ENCODE measurements at places on chromosomes 3 and 15.

- no peak for DNase-seq
These were observed 13.5 kb upstream of the ZFYVE19 start for GRCh38 chr15:40793216-40793989.

DNA sequence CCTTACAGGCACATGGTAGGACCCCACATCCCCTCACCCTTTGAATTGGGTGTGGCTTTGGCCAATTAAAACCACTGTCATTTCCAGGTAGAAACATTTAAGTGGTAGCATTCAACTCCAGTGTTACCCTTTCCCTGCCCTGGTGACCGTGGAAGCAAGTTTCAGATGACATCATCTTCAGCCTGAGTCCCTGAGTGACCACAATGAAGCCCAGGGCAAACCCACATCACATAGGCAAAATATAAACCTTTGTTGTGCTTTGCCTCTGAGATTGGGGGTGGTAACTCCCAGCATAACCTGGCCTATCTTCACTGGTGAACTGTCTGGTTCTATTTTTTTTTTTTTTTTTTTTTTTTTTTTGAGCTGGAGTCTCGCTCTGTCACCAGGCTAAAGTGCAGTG lies 404.0 kb upstream of the WNT5A start:
- DNase-seq: no peak

DNA sequence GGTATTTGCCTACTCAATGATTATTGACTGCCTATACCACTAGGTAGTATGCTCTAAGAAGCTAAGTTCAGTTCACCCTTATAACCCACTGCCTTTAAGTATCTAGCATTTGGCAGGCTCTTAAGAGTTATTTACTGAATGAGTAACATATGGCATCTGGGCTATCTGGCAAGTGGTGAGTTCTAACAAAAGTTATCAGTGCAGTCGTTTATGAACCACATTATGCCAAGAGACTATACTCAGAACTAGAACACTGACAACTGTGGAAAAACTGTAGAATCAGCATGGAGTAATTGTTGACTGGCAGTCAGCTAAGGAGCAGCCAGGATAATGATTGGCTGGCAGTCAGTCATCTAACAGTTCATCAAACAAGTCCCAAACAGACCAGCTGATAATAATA lies 25.8 kb downstream of the RAF1 start:
- DNase-seq: no peak

GRCh38 chr3:75985432-75985831 lies 200.1 kb upstream of the ZNF717 start:
- DNase-seq: no peak

- DNase-seq: no peak
These were observed 82.1 kb upstream of the DCLK3 start for GRCh38 chr3:36846406-36846805.

DNA sequence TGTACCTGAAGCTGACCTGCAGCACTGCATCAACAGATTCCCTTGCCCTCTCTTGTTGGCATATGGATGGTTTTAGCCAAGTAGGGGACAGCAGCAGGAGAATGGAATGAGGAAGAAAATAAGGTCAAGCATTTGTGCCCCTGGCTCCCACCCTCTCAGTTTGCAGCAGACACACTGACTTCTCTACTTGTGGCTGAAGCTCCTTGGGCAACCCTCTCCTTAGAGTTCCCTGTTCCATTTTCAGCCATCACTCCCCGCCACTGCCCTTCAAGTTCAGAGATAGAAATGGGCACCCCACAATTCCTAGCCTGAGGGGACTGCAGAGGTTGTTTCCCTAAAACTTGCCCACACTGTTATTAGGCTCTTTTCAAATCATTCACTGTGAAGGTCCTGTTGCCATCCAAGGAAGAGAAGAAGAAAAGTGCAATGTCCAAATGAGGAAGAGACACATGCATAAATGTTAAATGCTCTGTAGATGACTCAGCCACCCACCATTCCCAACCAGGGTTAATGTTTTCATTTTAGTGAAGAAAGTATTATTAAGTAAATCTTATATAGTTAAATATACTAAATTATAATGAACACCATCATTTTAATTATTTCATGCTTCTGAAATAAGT lies 295.9 kb upstream of the UBE2E2 start:
- no peak for DNase-seq

DNA sequence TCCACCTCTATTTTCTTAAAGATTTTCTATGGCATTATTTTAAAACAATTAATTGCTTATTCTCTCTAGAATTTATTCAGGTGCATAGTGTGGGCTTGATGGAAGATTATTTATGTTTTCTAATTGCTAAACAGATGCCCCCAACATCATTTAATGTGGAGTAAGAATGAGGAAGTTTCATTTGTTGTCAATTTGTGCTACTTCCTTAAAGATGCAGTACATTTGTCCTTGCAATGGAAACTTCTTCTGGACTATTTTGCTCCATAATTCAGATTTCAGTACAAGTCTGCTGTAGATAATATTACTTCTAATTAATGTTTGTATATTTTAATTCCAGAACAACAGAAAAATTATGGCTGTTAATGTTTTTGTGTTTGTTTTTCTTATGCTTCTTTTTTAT lies 104.8 kb downstream of the TGFBR2 start:
- DNase-seq: no peak

DNA sequence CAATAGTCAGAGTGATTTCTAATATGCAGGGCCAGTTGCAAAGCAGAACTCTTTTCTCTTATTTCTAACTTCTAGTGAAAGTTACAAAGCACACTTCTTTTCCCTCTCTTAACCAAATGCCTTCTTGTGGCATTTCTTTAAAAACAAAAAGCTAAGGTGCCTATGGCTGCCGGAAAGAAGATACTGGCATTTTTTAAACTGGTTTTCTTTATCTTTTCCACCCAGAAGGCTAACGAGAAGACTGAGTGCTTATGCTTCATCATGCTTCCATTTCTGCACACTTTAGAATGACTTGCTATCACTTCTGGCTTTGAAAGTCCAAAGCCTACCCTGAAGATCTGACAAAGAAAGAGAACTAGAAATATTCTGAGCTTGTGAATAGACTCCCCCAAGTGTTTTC lies 141.3 kb downstream of the P2RY1 start:
- DNase-seq: no peak

DNA sequence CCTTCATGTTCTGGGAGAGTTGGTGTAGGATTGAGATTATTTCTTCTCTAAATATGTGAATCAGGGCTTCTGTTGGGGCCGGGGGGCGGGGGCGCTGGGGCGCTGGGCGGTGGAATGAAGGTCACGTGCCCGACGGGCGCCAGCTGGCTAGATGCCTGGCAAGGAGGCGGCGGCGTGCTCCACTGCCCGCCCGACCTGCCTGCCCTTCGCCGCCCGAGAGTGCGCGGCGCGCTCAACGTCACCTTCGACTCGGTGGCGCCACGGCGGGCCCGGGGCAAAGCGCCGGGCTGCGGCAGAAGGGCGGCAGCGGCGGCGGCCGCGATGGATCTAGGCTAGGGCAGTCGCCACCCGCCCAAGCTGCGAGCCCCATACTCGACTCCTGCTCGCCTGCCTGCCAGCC lies 47.0 kb upstream of the LHFPL4 start:
- no peak for DNase-seq

- no peak for DNase-seq
These were observed 180.7 kb upstream of the SYNPR start for GRCh38 chr3:63097396-63097795.

GRCh38 chr15:31502541-31503229 lies 176.1 kb downstream of the KLF13 start:
- DNase-seq: no peak

DNA sequence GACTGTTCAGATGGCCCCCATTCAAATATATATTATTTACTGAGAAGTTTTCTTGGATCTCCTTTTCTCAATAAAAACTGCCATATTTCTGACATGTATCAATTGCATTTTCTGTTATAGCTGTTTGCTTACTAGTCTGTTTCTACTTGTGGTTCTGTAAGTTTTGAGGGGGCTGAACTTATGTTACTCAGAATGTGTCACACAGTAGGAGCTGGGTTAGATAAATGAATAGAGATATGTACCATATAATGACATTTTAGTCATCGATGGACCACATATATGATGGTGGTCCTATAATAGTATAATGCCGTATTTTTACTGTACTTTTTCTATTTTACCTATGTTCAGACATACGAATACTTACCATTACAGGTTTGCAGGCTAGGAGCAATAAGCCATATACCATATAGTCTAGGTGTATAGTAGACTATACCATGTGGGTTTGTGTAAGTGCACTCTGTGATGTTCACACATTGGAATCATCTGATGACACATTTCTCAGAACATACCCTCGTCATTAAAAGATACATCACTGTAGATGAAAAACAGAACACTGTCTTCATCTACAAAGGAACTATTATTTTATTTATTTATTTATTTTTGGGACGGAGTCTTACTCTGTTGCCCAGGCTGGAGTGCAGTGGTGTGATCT lies 22.3 kb downstream of the PPP4R2 start:
- no peak for DNase-seq

DNA sequence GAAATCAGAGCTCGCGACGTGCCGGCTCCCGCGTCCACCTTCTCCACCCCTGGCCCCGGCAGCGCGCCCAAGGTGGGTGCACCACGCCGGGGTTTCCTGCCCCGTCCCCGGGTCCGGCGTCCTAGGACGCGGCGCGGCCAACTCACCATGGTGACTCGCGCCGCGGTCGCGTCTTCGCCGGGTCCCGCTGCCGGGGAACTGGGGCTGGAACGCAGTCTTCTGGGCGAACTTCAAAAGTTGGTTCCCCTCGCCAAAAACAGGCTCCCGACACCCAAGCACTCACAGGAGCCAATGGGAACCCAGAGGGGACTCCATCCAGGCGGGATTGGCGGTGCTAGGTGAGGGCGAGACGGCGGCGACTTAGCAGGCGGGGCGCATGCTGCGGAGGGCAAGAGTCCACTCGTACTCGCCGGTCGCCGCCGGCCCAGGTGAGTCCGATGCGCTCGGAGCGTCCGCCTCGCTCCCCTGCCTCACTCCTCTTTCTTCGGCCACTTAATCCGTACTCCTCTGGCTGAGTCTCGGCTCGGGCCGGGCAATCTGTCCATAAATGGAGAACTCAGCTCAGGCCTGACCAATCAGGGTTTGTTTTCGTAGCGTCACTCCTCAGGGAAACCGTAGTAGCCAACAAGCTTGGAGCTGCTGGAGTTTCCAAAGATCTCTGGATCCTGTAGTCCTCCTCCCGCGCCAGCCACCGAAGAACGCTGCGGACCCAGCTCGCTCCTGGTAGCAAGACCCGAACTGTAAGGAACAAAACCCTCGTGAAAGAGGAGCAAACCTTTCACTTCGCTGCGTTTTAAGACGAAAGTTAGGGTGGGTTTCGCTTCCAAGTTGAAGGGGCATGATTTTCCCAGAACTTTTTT lies at the start of gene MYO1E:
Gene MYO1E (minus strand): TSS at position 520 of the 860 bp plus-strand sequence. CDS start 371 bp downstream, at position 149.
- DNase-seq: no peak

DNA sequence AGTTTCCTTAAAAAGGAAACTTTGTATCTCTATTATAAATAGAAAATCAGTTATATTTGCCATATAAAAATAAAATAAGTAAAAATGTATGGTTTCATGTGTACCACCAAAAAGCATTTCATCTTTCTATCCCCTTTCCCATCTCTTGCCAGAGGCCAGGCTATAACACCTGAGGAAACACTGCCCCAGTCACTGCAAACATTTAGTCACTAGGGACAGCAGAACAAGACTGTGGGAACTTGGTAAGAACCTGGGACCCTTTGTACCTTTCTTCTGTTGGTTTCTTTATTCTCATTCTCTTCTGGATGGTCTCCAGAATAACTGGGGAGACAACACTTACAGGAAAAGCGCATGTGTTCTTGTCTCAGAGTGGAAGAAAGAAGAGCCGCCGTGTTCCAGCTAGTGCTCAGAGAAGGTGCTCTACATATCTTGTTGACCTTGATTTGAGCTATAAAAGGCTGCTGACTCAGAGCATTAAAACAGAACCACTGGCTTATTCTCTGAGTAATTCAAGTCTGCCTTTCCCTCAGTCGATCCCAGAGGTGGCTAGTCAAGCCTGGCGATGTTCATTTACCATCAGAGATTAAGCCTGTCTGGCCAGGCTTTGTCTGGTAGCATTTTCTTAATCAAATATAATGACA lies 361.6 kb downstream of the RBMS3 start:
- DNase-seq: no peak

- no peak for DNase-seq
These were observed 59.7 kb upstream of the MAGI1 start for GRCh38 chr3:66098436-66098835.

- DNase-seq: no peak
These were observed 210.2 kb upstream of the LYSMD4 start for GRCh38 chr15:99943466-99943865.

GRCh38 chr3:21889166-21889565 lies 138.2 kb upstream of the ZNF385D start:
- DNase-seq: no peak

GRCh38 chr15:74917676-74918075 lies 11.0 kb upstream of the FAM219B start:
- no peak for DNase-seq

GRCh38 chr3:113825090-113825489 lies 13.5 kb upstream of the GRAMD1C start:
- no peak for DNase-seq

GRCh38 chr3:172218350-172219323 lies 179.3 kb downstream of the FNDC3B start:
- no peak for DNase-seq

GRCh38 chr3:155714295-155714718 lies 30.6 kb downstream of the PLCH1 start:
- DNase-seq: no peak

- no peak for DNase-seq
These were observed 37.6 kb downstream of the SNX4 start for GRCh38 chr3:125482406-125482805.

GRCh38 chr3:72227486-72228070 lies 442.6 kb upstream of the PROK2 start:
- no peak for DNase-seq

DNA sequence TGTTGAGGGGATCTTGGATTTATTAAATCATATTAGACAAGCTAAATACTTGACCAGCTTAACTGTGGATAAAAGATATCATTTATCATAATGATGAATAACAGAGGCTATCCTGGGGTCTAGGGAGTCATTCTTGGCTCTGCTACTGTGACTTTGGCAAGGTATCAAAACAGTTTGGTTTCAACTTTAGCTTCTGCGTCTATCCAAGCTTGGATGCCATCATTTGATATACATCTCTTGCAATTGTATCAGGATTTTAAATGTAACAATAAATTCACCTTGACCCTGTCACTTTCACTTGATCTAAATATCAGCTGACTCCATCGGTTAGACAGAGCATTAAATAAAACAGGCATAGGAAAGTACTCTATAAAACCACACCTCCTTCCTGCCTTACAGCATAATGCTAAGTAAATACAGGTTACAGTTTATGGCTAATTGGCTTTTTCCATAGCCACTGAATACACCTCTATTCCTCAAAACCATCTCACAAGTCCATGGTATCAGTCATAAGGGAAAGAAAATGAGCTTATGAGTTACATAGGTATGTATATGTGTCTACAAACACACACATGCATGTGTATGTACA lies 262.9 kb downstream of the CTNNB1 start:
- DNase-seq: no peak

DNA sequence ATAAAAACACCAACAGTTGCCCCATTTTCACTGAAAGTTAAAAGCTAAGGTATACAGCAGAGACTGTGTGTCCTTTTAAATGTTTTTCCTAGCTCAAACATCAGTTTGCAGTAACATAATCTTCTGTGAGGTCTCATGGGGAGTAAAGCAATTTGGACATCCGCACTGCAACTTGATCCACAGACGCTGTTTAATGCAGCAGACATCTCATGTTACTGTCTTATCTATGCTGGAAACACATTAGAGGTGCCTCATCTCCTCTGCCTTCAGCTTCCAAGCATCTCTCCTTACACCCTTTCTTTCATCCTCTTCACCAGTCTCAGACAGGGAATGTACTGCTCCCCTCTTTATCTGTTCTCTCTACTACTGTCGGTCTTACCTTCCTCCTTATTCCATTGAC lies 53.7 kb upstream of the ATP11B start:
- no peak for DNase-seq

- DNase-seq: no peak
These were observed 632 bp upstream of the IDH3A start for GRCh38 chr15:78148392-78149067.

All from CD8-positive, alpha-beta T cell (primary cell).